ENCODE measurements at places on chromosomes 2 and 18.

DNA sequence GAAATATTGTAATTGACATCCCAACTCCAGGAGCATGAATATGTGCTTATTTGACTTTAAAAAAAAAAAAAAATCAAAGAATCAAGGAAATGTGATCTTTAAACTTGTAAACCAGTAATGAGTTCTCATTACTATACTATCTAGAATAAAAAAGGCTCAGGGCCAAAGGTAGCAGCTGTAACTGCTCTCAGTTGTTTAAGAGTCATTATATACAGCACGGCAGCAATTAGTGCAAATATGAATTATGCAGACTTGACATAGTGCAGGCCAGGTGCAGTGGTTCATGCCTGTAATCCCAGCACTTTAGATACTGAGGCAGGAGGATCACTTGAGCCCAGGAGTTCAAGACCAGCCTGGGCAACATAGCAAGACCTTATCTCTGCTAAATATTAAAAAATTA, 125.7 kb upstream of the TTC39C start:
- no peaks in the 10 kb centered on the region for H3K27me3 ChIP-seq
- H3K4me1 ChIP-seq, result peaks cover 3% of the 10 kb centered on the region
- no peak for DNase-seq
- H3K27ac ChIP-seq, result no peak overlapping the region

DNA sequence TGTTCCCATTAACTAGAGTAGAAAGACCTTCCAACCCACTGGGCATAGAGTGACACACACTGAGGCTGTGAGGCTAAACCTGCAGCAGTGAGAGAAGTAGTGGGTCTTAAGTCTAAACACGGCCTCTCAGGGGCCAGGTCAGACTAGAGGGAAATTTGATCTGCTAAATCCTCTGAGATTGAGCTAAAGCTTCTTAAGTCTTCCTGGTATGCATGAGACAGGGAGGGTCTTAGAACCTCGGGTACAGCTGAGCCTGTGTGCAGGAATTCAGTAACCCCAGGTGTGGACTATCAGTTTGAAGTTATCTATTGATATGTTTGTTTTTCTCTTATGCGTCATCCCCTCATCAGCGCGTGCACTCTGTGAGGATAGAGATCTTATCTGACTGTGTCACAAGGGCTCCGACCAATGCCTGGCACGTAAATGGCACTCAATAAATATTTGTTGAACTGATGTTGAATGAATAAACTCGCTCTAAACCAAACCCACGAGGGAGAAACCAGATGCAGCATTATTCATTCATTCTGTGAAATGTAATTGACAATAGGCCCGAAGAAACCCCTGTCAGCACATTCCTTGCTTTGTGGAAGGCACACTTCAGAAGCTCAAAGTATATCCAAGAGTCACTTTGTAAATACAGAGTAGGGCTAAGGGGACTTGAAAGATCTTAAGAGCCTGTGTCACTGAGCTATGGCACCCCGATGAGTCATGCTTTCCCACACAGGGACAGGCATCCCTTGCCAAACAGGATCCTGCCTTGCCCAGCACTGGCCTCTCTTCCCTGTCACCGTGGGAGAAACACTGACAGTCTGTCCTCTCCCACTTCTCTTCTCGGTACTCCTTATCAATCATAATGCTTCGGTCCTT, 21.7 kb upstream of the RAB10 start:
- H3K4me3 ChIP-seq, result no peak overlapping the region
- H3K4me1 ChIP-seq, result peaks cover 16% of the 10 kb centered on the region
- peak overlapping the region; percentile 28 for H3K27ac ChIP-seq
- DNase-seq, result peak; percentile 81

DNA sequence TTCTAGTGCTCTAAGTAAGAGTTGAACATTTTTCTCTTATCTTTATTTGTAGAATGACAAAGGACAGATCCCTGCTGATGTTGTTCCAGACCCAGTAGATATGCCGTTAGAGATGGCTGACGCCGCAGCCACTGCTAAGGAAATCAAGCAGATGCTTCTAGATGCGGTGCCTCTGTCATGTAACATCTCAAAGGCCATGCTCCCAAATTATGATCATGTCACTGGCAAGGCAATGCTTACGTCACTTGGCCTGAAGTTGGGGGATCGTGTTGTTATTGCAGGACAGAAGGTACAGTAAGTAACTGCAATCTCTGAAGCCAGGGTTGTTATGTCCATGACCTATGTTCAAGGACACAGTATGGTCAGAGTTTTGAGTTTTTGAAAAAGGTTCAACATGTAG, 28.4 kb downstream of the CLIP4 start:
- no peak overlapping the region for H3K4me3 ChIP-seq
- no peak for DNase-seq
- 0 out of 2 replicates have a peak, but pooled peaks cover 2% of the 10 kb centered on the region for H3K4me1 ChIP-seq

DNA sequence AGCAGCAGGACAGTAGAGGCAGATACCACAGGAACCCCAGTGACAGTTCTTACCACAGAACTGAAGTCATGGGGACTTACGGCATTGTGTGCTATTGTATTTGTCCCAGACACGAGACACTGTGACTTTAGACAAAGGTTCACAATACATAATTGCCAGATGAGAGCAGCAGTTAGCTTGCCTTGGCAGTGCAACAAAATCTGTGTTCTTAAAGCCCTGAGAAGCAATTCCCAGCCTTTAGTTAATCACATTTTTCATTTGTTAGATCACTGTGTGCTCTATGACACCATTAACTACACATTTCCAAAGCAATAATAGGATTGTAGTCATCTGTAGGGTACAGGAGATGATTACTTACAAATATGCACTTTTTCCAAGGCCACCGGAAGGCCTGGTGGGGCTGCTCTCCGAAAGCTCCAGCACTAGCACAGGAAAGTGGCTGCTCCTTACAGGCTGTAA, 97.5 kb upstream of the LDLRAD4 start:
- 0 out of 2 replicates have a peak, but pooled peaks cover 2% of the 10 kb centered on the region for H3K4me1 ChIP-seq
- no peak overlapping the region for H3K4me3 ChIP-seq
- no peaks in the 10 kb centered on the region for H3K27me3 ChIP-seq
- H3K27ac ChIP-seq, result no peak overlapping the region
- peaks cover 14% of the 10 kb centered on the region for H3K36me3 ChIP-seq

DNA sequence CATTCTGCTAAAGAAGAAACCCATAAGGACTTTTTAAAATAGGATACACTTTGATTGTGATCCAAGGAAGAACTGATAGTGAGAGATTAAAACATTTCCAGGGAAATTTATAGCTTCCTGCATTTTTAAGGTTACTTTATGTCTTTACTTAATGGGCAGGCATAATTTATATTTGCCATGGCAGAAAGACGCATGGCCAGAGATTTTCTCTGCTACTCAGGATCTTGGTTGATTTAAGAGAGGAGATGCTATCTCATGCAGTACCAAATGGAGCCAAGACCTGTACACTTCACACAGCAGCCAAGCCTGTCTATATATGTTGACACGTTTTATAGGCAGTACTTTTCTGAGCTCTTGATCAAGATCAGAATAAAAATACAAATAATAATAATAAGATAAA, 60.9 kb upstream of the NT5C1B start:
- DNase-seq, result no peak
- no peaks in the 10 kb centered on the region for H3K36me3 ChIP-seq
- peaks cover 2% of the 10 kb centered on the region for H3K4me1 ChIP-seq
- no peak overlapping the region for H3K4me3 ChIP-seq
- no peak overlapping the region for H3K27ac ChIP-seq

- H3K4me1 ChIP-seq, result no peaks in the 10 kb centered on the region
- DNase-seq, result no peak
- peaks cover 18% of the 10 kb centered on the region for H3K27me3 ChIP-seq
- H3K36me3 ChIP-seq, result no peaks in the 10 kb centered on the region
- no peak overlapping the region for H3K27ac ChIP-seq
Measured at GRCh38 chr18:63155169-63155852, 164.3 kb downstream of the BCL2 start.

- H3K27ac ChIP-seq, result no peak overlapping the region
- no peaks in the 10 kb centered on the region for H3K27me3 ChIP-seq
- H3K36me3 ChIP-seq, result no peaks in the 10 kb centered on the region
- no peak overlapping the region for H3K4me3 ChIP-seq
- H3K4me1 ChIP-seq, result peaks cover 5% of the 10 kb centered on the region
Measured at GRCh38 chr2:200795028-200795440, 16.7 kb upstream of the BZW1 start.

DNA sequence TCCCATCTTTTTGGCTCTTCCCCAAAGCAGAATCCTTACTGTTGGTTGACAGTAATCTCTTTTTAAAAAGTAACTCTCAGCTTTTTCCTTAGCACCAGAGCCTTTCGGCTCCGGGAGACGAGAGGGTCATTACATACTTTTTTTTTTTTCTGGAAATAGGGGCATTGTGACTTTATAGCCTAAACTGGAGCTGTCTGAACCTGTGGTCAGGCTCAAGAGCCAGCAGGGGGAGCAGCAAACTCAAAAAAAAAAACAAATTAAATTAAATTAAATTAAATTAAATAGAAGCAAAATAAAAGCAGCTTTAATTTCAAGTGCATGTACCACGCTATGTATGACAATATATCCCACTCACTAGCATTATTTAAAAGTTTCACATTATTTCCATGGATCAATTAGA, 156.6 kb downstream of the DTNA start:
- peaks cover 2% of the 10 kb centered on the region for H3K4me1 ChIP-seq
- peak; percentile 30 for DNase-seq
- no peaks in the 10 kb centered on the region for H3K27me3 ChIP-seq
- H3K4me3 ChIP-seq, result no peak overlapping the region
- H3K36me3 ChIP-seq, result no peaks in the 10 kb centered on the region

DNA sequence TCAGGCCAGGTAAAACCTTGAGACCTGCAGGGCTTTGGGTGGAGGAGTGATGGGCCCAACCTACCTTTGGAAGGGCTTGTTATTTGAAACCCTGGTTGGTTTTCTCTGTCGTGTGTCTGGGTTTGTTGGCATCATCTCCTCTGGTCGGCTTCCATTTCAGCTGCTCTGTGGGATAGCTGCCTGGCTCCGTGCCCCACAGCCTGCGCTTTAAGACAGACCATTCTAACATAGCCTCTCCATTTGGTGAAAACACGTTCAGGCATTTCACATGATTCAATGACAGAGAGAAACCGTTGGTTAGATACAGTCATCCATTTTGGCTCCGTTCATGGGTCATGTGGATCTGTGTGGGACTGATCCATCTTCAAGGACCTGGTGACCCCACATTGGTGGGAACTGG, 37.0 kb upstream of the LYPD6B start:
- DNase-seq, result no peak
- H3K4me1 ChIP-seq, result no peaks in the 10 kb centered on the region
- H3K36me3 ChIP-seq, result no peaks in the 10 kb centered on the region
- no peak overlapping the region for H3K4me3 ChIP-seq

- no peak for DNase-seq
- H3K36me3 ChIP-seq, result no peaks in the 10 kb centered on the region
- H3K27me3 ChIP-seq, result no peaks in the 10 kb centered on the region
- no peak overlapping the region for H3K27ac ChIP-seq
- no peak overlapping the region for H3K4me3 ChIP-seq
Measured at GRCh38 chr2:124046332-124046731, 21.2 kb downstream of the CNTNAP5 start.

DNA sequence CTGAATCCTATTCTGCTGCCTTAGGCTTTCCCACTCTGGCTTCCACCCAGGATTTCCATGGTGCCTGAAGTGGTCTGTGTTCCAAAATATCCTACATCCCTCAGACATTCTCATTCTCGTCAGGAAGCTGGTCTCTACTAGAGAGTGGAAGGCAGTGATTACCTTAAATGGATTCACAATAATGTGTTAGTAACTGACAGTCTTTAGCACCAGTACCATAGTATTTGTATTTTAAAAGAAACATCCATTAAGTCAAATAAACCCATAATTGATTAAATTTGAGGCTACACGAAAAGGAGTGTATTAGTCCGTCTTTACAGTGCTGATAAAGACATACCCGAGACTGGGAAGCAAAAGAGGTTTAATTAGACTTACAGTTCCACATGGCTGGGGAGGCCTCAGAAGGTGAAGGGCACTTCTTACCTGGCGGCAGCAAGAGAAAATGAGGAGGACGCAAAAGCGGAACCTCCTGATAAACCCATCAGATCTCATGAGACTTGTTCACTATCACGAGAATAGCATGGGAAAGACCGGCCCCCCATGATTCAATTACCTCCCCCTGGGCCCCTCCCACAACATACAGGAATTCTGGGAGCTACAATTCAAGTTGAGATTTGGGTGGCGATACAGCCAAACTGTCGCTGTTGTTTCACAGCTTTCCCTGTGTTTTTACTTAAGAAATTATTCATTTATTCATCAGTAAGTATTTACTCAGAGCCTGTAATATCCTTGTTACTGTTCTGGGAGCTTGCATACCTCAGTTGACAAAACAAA, 306.5 kb downstream of the STK39 start:
- H3K27me3 ChIP-seq, result no peaks in the 10 kb centered on the region
- no peaks in the 10 kb centered on the region for H3K4me1 ChIP-seq
- H3K36me3 ChIP-seq, result no peaks in the 10 kb centered on the region
- H3K27ac ChIP-seq, result no peak overlapping the region
- no peak overlapping the region for H3K4me3 ChIP-seq
